NCI-H226 (cell line): ENCODE measurements at places on chromosomes 5 and 9.

DNA sequence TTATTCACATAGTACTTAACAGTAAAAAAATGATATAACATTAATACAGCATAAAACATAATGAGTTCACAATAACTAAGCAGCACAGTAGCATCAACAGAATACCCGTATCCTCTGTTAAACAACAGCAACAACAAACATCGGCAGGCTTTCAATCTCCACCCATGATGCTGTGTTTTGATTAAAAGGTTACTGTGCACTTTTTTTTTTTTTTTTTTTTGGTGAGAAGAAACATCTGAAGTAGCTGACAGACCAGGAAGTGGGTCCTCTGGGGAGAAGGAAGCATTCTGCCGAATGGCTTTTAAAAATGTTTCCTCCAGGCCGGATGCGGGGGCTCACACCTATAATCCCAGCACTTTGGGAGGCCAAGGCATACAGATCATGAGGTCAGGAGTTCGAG, 282.3 kb downstream of the EPB41L4A start:
- no peak for DNase-seq

DNA sequence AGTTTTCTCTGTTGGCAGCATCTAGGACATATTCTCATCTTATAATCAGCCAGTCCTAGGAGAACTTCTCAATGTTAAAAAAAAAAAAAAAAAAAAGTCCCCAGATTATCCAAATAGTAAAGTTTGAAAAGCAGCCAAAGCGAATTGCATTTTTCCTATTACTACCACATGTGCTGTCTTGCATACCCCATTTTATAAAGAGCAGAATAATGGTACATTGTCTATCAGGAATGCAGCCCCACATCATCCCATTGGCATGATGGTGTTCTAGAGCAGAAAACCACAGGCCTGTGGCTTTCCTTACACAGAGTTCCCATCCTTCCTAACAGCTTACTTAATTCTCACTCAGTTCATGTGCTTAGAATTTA, 381.6 kb downstream of the TMEM38B start:
- no peak for DNase-seq

- no peak for DNase-seq
Measured at GRCh38 chr5:122199146-122199545, 69.8 kb downstream of the ZNF474 start.

GRCh38 chr5:1752881-1753280, 46.8 kb downstream of the MRPL36 start:
- no peak for DNase-seq

DNA sequence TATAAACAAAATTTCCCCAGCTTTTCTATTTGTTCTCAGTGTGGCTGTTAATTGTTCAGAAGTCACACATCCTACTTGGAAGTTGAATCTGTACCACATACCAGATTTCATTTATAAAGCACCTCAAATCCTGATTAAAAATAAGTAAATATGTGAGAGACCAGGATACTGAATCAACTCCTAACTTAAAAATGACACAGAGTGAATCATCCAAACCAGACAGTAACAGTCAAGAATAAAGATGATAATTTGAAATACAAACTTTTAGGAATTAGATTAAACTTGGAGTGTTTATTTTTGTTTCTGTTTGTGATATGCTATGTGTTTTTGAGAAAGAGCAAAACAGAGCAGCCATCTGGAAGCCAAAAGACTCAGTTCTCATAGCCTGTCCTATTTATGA, 633.2 kb upstream of the RORB start:
- no peak for DNase-seq

GRCh38 chr9:127667127-127667844, 39.5 kb upstream of the CFAP157 start:
- DNase-seq = no peak

DNA sequence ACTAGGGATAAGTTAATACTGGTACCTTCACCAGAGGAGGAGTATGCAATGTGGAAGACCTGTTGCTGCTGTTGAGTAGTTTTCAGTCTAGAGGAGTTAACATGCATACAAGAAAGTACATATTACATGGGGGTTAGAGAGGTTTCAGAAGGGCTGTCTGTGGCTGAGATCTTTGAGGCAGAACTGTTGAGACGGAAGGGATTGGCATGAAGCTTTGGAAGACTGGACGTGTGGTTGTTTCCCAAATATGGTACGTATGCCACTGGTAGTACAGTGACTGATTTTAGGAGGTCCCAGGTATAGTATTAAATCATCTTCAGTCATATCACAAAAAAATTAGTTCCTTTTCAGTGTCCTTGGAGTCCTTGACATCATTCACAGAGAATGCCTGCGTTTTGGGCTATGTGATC, 17.6 kb downstream of the TNFAIP8 start:
- DNase-seq = no peak

DNA sequence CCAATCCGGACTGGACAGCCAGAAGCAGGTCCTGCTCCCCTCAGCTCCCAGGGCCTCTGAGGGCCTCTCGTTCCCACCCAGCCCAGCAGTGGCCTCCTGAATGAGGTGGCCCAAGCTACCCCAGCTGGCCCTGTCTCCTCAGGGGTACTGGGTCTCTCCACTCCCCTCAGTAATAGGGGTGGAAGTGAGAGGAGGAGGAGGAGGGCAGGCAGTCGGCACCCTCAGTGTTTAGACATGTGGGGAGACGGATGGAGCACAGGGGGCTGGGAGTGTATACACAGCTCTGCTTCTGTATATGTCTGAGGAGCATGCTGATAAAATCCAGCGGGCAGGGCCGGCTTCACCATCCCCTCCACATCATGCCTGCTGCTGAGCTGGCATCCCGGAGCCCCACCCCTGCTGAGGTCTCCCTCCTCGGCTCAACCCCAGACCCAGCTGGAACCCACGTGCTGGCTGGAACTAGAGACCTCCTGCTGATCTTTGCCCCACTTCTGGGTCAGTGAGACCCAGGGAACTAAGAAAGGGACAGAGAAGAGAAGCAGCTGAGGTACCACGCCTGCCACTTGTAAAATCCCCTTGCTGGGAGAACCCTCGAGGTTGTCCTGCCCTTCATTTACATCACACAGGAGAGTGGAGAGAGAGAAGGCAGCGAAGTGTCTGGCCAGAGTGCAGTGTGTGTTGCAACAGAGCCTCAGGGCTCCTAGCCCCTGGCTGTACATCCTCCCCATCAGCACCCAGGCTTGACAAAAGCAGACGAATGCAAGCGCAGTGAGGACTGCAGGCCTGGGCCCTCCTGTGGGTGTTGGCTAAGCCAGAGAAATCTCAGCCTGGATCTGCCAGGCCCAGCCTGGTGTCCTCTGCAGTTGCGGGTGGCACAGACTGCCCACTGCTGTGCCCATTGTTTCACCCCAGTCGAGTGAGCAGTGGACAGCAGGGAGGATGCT, 77.5 kb downstream of the PSD2 start:
- no peak for DNase-seq

DNA sequence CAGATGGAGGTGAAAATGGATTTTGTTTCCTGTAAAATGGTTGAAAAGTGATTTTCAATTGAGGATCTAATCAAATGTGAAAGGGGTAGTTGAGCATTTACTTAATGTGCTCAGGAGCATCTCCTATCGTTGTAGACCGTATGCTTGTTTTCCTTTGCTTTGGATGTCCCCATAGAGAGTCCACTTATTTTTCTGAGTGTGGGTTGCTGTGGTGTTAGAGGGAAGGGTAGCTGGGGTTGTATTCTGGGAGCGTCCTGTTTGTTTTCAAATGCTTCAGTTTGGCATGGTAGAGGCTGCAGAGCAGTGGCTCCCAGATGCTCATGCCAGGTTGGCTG, 154.1 kb downstream of the MAT2B start:
- DNase-seq = no peak

DNA sequence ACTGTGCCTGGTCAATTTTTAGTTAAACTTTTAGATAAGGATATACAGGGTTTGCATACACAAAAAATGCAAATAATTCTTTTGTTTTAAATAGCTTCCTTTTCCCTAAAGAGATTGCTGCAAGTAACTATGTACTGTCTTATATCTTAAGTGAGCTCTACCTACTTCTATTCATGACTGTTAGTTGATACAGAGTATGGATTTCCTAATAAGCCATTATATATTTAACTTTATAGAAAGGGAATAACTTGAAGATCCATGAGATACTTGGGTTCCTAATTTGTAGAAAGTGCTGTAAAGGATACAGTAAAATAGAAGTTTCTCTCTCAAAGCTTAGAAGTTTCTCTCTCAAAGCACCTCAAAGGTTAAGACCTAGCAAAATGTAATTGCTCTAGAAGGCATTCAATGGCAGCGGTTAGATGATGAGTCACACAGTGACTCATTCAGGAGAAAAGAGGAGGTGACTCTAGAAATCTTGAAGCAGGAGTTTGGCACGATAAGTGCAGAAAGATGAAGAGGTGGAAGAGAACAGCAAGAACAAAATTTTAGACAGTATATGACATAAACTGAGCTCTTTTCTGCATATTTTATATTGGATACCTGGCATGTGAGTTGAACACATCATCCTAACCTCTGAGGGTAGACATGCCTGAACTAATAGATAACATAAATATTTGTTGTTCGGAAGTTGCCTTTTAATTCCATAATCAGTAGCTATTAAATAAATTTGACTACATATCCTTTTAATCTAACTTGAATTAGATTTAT, 5.5 kb upstream of the DNAJC21 start:
- DNase-seq = peak; percentile 88

- no peak for DNase-seq
Measured at GRCh38 chr5:74423383-74423782, 217.1 kb downstream of the ENC1 start.

- no peak for DNase-seq
Measured at GRCh38 chr5:78537821-78538220, 110.8 kb downstream of the LHFPL2 start.

DNA sequence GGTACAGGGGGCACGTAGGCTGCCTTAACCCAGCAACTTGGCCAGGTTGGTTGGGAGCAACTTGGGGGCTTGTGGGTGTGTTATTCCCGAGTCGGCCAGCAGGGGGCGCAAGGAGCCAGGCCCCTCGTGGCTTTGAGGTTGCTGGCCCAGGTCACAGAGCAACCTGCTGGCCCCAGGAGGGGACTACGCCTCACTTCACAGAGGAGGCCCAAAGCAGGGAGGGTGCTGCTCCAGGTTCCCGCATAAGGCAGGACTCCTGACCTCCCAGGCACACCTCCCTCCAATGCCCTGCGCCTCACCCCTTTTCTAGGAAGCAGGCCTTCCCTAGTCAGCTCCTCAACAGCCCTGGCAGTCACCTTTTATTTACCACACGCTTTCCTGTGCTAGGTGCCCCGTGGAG, 18.1 kb downstream of the KYAT1 start:
- no peak for DNase-seq

GRCh38 chr5:142935014-142935413, 164.8 kb downstream of the ARHGAP26 start:
- no peak for DNase-seq

DNA sequence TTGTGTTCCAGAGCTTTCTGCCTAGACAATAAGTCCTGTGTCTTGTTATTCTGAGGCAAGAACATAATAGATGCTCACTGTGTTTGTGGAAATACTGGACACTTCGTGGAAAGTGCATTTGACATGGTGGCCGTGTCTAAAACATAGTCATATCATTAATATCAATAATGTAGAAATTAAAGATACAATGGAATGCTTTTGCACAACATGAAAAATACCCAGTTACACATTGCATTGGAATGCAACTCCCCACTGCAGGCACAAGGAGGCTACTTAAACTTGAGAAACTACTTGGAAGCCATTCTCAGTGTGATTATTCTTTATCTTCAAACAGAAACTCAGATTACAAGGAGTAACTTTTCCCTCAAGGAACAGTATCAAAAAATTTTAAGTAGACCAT, 145.3 kb upstream of the ZNF462 start:
- DNase-seq = peak; percentile 83

- DNase-seq = no peak
Measured at GRCh38 chr9:131140550-131140949, 15.2 kb downstream of the NUP214 start.

GRCh38 chr5:119409235-119409815, 43.0 kb upstream of the HSD17B4 start:
- no peak for DNase-seq

DNA sequence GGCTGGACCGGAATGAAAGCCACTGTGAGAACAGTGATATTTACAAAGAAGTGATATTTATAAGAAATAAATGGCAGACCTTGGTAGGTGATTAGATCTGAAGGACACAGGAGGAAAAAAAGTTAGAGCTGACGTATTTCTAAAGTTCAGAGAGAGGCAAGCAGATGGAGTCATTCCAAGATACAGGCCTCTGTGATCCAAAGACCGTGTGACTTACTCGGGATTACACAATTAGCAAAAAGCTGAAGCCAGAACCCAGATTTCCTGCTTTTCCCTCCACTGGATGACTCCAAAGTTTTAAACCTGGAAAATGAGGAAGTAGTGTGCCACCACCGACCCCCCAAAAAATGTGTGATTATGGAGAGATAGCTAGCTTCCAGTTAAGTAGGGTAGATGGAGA, 3.1 kb upstream of the DOCK8 start:
- no peak for DNase-seq
